ENCODE measurements at places on chromosomes 6 and 20.

DNA sequence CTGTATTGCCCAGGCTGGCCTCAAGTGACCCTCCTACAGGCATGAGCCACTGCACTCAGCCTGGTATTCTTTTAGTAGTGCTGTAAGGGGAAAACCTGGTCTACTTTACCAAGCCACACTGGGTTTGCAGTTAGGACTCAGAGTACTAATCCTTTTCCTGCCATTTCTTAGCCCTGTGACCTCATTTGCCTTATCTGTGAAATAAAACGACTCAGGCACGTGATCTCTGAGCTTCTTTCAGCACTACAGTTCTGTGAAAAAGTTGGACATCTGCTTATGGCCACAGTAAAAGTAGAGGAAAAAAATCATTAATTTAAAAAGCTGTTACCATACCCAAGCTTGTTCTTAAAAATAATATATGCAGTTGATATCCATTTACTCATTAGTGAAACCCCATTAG, 1007.5 kb downstream of the KIF16B start:
- no peak for DNase-seq

- DNase-seq = no peak
Observed at GRCh38 chr6:71124340-71124739, 164.3 kb upstream of the OGFRL1 start.

GRCh38 chr6:111718326-111718725, 112.6 kb upstream of the TRAF3IP2 start:
- no peak for DNase-seq

GRCh38 chr20:8020314-8021079, 936 bp upstream of the TMX4 start:
- DNase-seq = no peak

DNA sequence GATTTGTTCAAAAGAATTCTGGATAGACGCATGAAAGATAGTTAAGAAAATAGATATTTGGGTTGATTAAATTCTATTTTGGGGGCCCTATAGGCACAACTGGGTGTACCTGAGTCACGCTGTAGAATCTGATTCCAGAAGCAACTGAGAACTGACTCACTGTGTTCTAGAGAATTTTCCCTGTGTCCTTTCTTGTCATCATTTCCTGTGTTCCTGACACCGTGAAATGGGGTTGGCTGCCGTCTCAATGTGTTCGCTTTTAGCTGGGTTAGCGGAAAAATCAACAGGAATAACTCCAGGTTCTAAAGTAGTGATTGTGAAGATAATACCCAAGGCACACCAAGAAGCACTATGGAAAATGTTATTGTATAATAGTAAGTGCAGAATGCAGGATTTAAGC, 5.0 kb downstream of the GCNT2 start:
- no peak for DNase-seq

DNA sequence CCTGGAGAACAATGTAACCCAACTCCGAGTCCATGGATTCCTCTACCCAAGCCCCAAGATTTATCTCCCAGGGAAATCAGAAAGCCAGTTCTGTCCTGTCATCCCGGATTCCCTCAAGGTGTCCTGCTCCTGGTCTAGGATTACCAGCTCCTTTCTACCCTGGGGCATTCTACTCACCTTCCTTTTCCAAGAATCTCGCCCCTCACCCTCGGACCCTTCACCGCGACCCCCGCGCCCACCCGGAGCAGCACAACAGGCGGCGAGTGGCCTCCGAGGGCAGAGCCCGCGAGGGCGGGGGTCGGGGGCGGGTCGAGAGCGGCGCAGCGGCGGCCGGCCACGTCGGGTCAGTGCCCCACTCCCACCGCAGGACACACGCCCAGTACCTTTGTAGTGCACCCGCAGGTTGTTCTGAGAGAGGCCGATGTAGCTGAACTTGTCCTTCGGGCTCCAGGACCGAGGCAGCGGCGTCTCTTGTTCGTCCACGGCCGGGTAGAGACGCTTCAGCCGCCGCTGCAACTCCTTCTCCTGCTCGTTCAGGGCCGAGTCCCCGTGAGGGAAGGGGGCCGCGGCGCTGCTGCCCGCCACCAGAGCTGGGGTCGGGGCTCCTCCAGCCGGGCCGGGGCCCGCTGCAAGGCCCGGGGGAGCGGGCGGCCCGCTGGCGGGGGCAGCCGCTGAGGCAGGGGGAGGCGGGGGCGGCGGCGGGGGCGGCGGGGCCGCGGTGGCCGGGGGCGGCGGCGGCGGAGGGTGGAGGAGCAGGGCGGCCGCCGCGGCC, 897 bp downstream of the RANBP9 start:
- DNase-seq = peak; percentile 42

DNA sequence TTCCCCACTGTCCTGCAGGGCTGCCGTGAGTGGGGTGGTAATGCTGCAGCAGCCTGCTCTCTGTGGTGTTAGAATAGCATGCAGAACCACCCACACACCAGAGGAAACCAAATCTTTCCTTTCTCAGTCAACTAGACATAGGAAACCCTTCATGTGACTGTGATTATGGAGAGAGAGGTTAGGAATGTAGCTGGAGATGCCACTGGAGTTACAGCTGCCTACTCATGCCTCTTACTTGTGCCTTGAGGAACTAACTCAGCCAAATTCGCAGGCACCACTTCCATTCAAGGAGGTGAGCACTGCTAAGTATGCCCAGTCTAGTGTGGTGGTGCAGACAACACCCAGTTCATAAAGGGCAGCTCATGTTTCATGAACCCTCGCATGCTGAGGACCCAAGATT, 27.4 kb downstream of the MUC22 start:
- DNase-seq = no peak

GRCh38 chr6:13807696-13808095, 6.7 kb downstream of the MCUR1 start:
- no peak for DNase-seq

DNA sequence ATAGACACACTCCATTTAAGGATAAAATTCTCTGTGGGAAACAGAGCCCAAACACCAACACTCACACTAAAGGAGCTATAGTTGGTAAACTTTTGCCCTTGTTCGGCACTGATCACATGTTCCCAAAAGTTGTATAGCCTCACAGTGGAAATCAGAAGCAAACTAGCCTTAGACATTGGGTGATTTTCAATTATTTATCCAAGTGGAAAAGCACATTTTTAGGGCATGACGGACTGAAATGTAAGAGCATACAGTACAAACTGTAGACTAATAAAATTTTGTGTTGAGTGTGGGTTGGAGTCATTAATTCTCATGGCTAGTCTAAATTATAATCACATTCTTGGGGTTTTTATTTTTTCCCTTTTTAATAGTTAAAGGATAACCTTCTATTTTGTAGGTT, 202.4 kb downstream of the MOXD1 start:
- DNase-seq = no peak

DNA sequence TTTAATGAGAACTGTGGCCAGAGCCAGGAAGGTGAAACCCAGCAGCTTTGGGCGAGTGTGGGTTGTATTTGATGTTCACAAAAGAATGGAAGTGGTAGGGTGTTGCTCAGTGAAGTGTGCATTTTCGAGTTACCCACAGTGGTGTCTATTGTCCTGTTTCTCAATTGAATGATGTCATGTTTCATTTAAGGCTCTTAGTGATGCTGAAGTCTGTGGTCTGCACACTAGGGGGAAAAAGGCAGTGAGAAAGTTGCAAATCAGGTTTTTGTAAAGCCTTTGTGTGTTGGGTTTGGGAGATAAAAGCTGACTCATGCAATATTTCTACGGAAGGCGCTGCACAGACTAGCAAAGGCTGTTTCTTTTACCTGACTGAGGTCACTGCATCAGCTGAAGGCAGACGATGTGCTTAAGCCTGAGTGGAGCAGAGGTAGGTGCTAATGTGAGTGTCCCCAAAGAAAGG, 121.1 kb downstream of the PLEKHG1 start:
- DNase-seq = no peak

DNA sequence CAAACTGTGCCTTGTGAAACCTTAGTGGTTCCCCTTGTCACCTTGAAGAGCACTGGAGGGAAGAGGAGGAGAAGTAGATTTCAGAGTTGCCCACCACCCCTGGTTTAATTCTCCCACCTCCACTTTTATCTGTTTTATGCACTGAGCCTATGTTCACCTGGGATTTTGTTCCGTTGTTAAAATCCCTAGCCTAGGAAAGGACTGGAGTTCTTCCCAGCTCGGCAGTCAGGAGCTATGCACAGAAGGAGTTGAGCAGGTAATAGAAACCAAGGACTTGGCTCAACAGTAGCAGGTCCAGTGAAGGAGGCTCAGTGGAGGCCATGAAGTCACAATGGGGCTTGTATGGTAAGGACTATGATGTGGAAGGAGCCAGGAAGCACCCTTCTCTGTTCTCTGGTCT, 290.3 kb upstream of the PRND start:
- DNase-seq = no peak
